ENCODE measurements at places on chromosomes 5 and 9. TPM values are rescaled to one million over a fixed set of nuclear protein-coding genes. Genes with fewer than 3 reads are reported as not detected.

TLE1 gene
- 0.13 TPM for total RNA-seq

HMCN2 gene
- not detected for total RNA-seq

CA9 gene
- 4.0 TPM for total RNA-seq

IFNB1 gene
- not detected for total RNA-seq

HSDL2 gene
- 21.9 TPM for total RNA-seq

GRCh38 chr5:31682025-31682424, 43.1 kb downstream of the PDZD2 start:
- DNase-seq, result no peak

- no peak for DNase-seq
Observed at GRCh38 chr5:1908931-1909330, 26.2 kb upstream of the IRX4 start.

DNA sequence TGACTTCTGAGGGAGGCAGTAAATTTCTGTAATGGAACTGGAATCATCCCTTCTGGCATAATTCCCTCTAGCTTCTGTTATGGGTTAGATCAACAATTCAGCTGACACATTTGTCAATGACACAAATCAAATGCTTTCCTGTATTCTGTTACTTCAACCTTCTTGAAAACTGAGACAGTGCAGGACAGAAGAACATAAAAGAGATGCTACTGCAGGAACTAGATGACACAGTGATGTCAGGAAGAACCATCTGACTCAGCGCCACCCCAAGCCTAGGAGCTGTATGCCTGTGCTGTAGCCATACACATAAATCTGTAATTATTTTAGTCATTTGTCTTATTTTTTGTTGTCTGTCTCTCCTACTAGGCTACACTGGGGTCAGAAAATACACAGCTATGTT, 18.2 kb upstream of the CEP120 start:
- no peak for DNase-seq

DNA sequence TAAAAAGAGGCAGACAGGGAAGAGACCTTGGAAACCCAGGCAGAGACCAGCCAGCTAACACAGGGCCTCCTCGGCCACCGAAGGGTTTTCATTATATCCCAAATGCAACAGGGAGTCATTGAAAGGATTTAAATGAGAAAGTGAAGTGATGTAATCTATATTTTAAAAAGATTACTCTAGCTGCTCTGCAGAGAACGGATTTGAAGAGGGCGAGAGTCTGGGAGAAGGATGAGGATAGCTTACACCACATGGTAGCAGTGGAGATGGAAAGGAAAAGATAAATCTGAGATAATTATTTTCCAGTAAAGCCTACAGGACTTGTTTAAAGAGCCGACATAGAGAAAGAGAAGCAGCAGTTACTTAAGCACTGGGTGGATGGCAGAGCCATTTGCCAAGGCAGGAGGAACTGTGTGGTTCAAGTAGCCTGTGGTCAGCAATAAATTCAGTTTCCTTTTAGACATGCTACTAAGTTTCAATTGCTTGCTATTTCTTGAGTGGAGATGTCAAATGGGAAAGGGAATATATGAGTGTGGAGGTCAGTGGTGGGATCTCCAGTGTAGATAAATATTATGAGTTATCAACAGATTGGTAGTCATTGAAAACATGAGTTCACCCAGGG, 9.3 kb downstream of the FBN2 start:
- no peak for DNase-seq

- DNase-seq, result no peak
Observed at GRCh38 chr5:108381350-108381953, 446 bp downstream of the FBXL17 start.

DNA sequence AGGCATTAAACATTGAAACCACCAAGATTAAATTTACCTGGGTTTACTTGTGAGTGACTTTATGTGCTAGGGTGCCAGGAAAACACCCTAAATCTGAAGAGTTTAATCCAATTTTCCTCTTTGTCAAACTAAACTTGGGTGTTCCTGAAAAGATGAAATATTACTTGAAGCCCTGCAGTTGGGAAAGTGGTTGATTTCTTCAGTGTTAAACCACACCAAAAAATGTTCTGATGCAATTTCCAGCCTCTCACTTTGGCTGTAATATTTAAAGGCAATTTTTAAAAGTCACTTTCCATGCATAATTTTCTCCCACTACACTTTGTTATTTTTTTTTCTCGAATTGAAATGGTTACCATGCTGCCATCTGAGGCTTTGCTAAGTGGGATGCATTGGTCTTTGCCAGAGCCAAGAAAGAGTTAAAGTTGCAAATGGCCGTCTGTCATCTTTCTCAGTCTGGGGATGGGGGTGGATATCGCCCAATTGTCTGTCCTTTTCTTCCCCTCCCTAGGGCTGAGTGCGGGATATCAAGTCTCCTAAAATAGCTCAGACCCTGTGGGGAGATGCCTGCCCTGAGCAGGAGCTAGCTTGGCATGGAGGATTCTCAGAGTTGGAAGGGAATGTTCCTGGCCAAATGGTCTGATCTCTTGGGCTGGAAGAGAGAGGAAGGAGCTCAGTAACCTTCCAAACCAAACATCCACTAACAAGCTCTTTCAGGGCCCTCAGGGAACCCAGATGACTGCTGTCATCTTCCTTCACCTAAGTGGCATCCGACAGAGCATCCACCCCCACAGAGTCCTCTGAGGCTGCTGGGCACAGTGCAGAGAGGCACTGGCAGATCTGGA, 13.6 kb upstream of the SHB start:
- DNase-seq, result no peak

GRCh38 chr9:134912126-134912840, 5.4 kb downstream of the FCN1 start:
- DNase-seq, result no peak

DNA sequence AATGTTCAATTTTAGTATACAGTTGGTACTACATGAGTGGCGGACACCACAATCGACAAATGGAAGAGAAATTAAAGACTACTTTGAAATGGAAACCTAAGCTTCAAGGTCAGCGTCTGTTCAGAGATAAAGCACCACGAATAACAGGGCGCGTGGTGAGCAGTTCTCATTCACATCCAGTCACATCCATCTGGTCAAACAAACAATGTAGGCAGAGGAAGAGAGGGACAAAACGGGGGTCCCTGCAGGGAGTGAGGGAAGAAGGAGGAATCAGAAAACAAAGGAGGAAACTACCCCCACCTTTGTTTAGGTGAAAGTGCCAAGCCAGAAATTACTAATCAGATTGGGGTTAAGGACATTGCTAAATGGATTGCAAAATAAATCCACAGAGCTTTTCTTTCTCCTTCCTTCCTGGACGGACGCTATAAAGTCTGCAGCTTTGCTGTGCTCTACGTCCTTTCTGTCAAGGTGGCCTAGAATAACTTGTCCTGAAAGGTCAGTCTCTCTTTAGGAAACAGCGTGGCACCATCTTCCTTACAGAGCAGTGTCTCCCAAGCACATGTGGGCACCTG, 138.6 kb downstream of the ENTREP1 start:
- DNase-seq, result no peak

- no peak for DNase-seq
Observed at GRCh38 chr5:77973253-77973609, 197.1 kb upstream of the TBCA start.

- DNase-seq, result no peak
Observed at GRCh38 chr9:87883990-87884389, 1.3 kb downstream of the SPATA31E1 start.

GRCh38 chr5:71778678-71779276, 59.7 kb downstream of the CARTPT start:
- no peak for DNase-seq

- DNase-seq, result no peak
Observed at GRCh38 chr5:44506561-44506960, 117.3 kb upstream of the FGF10 start.

DNA sequence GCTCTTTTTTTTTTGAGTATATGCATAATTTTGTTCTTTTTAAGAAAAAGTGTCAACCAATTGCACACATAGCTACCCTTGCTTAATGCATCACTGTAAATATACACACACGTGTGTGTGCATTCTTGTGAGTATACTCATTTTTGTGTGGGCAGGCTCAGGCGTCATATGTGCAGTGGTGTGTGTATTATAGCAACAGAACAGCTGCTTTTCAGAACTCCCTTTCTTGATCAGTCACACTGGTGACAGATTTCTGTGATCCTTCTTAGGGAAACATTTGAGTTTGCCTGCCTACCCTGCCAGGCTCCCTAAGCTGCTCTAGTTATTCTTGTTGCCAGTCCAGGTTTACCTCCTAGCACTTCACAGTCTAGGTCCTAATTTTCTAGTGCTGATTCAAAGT, 287.0 kb upstream of the SEMA6A start:
- no peak for DNase-seq

- no peak for DNase-seq
Observed at GRCh38 chr5:95439801-95440493, 48.8 kb downstream of the FAM81B start.

DNA sequence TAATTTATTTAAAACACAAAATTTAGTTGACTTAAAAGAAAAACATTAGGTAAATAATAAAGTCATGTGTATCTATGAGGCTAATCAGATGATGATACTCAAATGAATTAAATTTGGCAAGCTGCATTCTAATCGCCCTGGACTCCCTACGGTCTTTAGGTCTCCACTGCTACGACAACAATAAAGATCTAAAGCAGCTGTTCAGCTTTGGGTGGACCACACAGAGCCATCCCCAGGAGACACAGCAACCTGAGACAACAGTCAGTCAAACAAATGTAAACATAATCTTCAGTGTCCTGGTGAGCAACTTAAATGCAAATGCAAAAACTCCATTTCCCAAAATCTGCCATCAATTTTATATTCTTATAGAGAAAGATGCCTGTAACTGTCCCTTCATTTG, 65.5 kb downstream of the MCTP1 start:
- no peak for DNase-seq

- DNase-seq, result no peak
Observed at GRCh38 chr5:22669345-22669744, 183.8 kb downstream of the CDH12 start.

GRCh38 chr5:168086104-168086610, 205.3 kb upstream of the WWC1 start:
- DNase-seq, result no peak

GRCh38 chr9:116101516-116101915, 52.1 kb upstream of the PAPPA start:
- DNase-seq, result no peak
